ENCODE measurements at places on chromosomes 13 and 19.

DNA sequence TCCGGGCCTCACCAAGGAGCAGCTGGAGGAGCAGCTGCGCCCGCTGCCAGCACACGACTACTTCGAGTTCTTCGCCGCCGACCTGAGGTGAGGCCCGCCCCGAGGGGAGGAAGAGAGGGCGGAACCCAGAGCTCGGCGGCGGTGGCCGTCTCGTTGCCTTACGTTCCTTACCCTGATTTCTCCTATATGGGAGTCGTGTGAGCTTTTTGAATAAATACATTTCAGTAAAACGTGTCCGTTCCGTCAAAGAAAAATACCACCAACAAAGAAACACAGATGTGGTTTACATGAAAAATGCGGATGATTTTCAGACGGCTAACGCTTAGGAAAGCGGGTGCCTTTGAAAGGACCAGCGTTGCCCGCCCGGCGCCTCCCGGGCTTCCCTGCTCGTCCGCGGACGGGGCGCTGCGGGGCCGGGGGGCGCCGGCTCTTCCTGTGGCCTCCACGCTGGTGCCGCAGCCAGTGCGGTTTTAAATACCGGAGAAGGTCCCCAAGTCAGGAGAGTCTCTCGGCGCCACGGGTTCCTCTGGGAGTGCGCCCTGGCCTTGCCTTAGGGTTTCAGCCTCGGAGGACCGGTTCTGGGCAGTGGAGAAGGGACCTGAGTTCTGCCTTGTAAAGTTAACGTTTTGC, 755 bp downstream of the UPF3A start:
- peak; percentile 85 for DNase-seq

DNA sequence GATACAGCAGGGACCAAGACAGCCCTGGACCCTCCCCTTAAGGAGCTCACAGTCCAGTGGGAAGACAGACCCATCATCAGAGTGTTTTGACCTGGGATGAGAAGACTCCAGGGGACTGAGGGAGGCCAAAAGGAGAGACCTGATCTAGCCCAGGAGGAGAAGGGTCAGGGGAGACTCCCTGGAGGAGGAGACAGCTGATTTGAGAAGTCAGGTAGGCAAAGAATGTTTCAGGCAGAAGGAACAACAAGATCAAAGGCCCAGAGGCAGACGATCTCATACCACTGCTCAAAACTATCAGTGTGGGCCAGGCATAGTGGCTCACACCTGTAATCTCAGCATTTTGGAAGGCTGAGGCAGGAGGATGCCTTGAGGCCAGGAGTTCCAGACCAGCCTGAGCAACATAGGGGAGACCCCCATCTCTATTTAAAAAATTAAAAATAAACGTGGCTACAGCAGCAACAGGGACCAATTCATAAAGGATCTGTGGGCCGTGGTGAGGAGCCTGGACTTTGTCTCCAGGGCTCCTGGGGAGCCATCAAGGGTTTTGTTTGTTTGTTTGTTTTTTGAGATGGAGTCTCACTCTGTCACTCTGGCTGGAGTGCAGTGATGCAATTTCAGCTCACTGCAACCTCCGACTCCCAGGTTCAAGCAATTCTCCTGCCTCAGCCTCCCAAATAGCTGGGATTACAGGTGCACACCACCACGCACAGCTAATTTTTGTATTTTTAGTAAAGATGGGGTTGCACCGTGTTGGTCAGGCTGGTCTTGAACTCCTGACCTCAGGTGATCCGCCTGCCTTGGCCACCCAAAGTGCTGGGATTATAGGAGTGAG, 2.2 kb upstream of the COX6B1 start:
- DNase-seq: no peak

DNA sequence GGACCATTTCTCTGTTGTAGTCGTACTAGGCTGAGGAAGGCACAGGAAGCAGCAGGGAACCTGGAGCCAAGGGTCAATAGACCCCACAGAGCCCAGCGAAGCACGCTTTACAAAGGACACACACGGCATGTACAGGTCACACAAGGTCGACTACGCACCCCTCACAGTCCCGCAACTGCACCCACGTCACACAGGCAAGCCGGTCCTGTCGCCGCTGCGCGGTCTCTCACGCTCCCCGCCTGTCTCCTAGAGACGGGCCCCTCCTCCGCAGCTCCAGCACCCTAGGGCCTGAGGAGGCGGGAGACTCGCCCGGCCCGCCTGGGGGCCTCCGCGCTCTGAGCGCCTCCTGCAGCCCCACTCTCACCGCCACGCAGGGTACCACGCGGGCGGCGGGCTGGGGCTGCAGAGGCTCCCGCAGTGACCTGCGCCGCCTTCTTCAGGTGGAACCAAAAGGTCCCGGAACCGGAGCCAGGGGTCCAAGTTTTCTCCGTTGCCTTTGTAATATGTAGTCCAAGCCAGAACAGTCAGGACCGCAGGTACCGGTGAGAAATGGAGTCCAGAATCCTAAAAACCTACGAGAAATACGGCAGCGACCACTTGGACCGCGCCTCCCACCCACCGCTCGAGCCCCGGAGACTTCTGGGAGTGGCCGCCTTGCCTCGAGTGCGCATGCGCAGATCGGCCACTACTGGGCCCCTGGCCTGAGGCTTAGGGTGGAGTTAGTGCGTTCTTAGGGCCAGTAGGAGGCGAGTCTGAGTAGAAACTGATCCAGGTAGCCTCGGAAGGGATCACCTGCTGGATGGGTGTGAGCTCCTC, at the start of gene ZNF607:
ZNF607 (minus strand) TSS at position 651 of the 816 bp plus-strand sequence. CDS start 8,143 bp downstream, outside the sequence.
- DNase-seq: peak; percentile 96

DNA sequence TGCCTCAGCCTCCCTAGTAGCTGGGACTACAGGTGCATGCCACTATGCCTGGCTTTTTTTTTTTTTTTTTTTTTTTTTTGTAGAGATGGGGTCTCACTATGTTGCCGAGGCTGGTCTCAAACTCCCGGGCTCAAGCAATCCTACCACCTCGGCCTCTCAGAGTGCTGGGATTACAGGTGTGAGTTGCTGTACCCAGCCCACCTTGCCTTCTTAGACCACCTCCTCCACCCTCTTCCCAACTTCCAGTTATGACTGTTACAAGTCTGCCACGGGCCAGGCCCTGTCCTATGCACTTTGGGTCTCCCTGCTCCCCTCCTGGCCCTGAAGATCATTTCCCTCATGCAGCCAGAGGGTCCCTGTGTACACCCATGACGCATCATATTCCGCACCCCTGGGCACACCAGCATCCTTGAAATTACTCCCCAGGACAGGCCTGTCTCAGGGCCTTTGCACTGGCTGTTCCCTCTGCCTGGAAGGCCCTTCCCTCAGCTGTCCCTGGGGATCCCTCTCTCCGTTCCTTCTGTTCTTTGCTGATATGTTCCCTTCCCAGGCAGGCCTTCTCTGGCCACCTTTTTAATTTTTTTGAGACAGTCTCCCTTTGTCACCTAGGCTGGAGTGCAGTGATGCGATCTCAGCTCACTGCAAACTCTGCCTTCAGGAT, 3.0 kb downstream of the LGALS4 start:
- DNase-seq: no peak

GRCh38 chr19:31002518-31003244, 346.6 kb downstream of the TSHZ3 start:
- no peak for DNase-seq

GRCh38 chr13:110887597-110888333, 27.1 kb downstream of the ANKRD10 start:
- DNase-seq: no peak

- DNase-seq: no peak
Measured at GRCh38 chr19:5628919-5629481, 6.1 kb downstream of the SAFB start.

DNA sequence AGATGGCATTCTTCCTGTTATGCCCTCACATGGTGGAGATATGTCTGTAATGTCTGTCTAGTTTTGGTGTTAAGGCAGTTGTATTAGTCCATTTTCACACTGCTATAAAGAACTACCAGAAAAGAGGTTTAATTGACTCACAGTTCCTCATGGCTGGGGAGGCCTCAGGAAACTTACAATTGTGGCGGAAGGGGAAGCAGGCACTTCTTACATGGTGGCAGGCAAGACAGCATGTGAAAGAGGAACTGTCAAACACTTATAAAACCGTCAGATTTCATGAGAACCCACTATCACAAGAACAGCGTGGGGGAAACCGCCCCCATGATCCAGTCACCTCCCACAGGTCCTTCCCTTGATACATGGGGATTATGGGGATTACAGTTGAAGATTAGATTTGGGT, 3.2 kb downstream of the ZNF441 start:
- no peak for DNase-seq

- DNase-seq: no peak
Measured at GRCh38 chr13:66553391-66553790, 676.7 kb downstream of the PCDH9 start.

GRCh38 chr19:3606690-3607289, at the start of gene TBXA2R:
Gene TBXA2R, minus strand, starts transcription at chr19:3606875. Its CDS starts 6,241 bp downstream, at chr19:3600634.
- peak; percentile 91 for DNase-seq

- no peak for DNase-seq
Measured at GRCh38 chr19:13964776-13965175, 12.5 kb downstream of the DCAF15 start.
